Endothelial cell of umbilical vein (primary cell): ENCODE measurements at places on chromosomes 4 and X. TPM values are rescaled to one million over a fixed set of nuclear protein-coding genes. Genes with fewer than 3 reads are reported as not detected.

UCP1 gene
- total RNA-seq: not detected in 2 replicates

GRCh38 chr4:53730031-53730805 lies 138.9 kb upstream of the LNX1 start:
- peaks cover 13% of the 10 kb centered on the region for H3K4me1 ChIP-seq
- H3K4me3 ChIP-seq: no peak overlapping the region
- DNase-seq: no peak
- no peak overlapping the region for H3K27ac ChIP-seq
- no peaks in the 10 kb centered on the region for H3K27me3 ChIP-seq
- no peaks in the 10 kb centered on the region for H3K36me3 ChIP-seq

DNA sequence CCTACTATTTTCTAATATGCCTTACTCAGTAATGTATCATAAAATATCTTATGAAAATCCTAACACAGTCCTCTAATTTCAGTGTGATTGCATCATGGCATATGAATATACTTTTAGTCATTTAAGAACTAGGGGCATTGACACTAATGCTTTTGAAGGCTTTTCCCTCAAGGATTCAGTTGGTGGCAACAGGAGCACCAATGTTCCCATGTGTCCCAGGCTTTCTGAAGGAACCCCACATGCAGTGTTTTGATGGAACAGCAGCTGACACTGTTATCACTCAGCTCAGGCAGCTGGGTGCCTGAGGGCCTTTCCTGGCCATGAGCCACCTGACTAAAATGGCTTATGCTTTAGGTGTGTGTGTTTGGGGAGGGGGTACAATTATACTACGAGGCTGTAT lies 348.3 kb downstream of the ARHGAP24 start:
- H3K4me3 ChIP-seq: no peak overlapping the region
- no peaks in the 10 kb centered on the region for H3K36me3 ChIP-seq
- no peaks in the 10 kb centered on the region for H3K27me3 ChIP-seq
- H3K27ac ChIP-seq: peak overlapping the region; percentile 67

GRCh38 chr4:158670975-158671664 lies 567 bp downstream of the C4orf46 start:
- peak overlapping the region; percentile 92 for H3K4me3 ChIP-seq
- no peaks in the 10 kb centered on the region for H3K36me3 ChIP-seq
- H3K27ac ChIP-seq: peak overlapping the region; percentile 71

GRCh38 chr4:67571975-67572374 lies 13.4 kb downstream of the STAP1 start:
- no peaks in the 10 kb centered on the region for H3K27me3 ChIP-seq
- H3K4me1 ChIP-seq: no peaks in the 10 kb centered on the region
- no peak overlapping the region for H3K4me3 ChIP-seq
- no peaks in the 10 kb centered on the region for H3K36me3 ChIP-seq

GRCh38 chrX:140355429-140355828 lies 149.4 kb downstream of the SOX3 start:
- DNase-seq: no peak
- H3K36me3 ChIP-seq: no peaks in the 10 kb centered on the region
- no peak overlapping the region for H3K27ac ChIP-seq
- H3K4me3 ChIP-seq: no peak overlapping the region
- H3K27me3 ChIP-seq: no peaks in the 10 kb centered on the region

NMU gene
- 3.7 TPM in 1 of 2 replicates, not detected in the other for total RNA-seq

DNA sequence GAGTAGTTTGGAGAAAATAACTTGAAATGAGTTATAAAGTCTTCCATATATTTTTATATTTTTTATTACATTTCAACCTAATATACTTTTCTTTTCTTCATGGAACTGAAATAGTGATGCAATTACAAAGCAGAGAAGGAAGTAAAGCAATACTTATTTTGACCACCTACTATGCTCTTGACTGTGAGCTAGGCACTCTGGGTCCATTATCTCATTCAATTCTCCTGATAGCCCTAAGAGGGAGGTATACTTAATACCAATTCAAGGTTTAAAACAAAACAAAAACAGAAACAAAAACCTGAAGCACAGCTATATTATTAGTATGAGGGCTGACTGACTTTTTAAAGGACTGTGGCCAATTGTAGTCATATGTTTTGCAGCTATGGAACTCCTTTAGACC lies 193.5 kb downstream of the MAD2L1 start:
- DNase-seq: no peak
- H3K27ac ChIP-seq: no peak overlapping the region
- no peaks in the 10 kb centered on the region for H3K4me1 ChIP-seq
- no peaks in the 10 kb centered on the region for H3K36me3 ChIP-seq

FMR1NB gene
- not detected in 2 replicates for total RNA-seq

GRCh38 chr4:125060376-125060775 lies 254.4 kb upstream of the FAT4 start:
- no peak overlapping the region for H3K27ac ChIP-seq
- H3K36me3 ChIP-seq: no peaks in the 10 kb centered on the region
- no peak for DNase-seq
- H3K27me3 ChIP-seq: no peaks in the 10 kb centered on the region

SSX4B gene
- not detected in 2 replicates for total RNA-seq

PROM1 gene
- 1.7 TPM in 1 of 2 replicates, not detected in the other for total RNA-seq

DNA sequence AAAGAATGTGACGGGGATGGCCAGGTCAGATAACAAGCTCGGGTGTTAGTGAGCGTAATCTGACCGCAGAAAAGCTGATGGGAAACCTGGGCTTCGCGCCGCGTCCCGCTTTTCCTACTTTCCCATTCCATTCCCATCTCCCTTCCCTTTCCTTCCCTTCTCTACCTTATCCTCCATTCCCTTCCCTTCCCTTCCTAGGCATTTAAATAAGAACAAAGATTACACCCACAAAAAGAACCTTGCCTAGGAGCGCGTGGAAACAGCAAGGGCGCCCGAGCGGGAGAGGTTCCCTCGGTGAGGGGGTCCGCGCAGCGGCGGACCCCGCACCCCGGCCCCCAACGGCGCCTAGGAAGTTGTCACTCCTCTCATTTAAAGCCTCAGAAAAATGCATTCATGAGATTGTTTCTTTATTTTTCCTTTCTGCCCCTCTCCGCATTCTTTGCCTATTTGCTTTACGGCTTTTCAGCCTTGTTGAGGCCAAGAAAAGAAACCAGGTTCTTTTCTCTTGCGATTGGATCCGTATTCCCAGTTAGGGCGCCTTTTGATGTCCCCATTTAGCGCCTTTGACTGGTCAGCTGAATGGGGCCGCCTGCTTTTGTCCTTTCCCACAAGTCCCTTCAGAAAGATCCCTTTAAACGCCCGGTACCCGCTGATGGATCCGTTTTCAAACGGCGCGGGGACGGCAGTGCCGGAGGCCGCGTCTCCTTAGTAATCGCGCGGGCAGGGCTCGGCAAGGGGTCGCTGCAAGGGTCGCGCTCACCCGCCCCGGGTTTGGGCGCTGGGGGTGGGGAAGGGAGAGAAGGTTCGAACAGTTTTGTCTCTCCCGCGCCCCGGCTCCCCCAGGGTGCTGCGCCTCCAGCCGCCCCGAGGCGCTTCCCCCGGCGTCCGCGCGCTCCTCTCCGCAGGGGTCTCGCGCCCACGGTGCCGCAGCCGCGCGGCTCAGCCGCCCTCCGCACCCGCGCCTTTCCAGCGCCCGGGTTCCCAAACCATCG lies 54.1 kb upstream of the TMEM33 start:
- H3K27ac ChIP-seq: no peak overlapping the region
- H3K27me3 ChIP-seq: peaks cover 91% of the 10 kb centered on the region
- peaks cover 6% of the 10 kb centered on the region for H3K4me1 ChIP-seq
- no peaks in the 10 kb centered on the region for H3K36me3 ChIP-seq
- no peak overlapping the region for H3K4me3 ChIP-seq

DNA sequence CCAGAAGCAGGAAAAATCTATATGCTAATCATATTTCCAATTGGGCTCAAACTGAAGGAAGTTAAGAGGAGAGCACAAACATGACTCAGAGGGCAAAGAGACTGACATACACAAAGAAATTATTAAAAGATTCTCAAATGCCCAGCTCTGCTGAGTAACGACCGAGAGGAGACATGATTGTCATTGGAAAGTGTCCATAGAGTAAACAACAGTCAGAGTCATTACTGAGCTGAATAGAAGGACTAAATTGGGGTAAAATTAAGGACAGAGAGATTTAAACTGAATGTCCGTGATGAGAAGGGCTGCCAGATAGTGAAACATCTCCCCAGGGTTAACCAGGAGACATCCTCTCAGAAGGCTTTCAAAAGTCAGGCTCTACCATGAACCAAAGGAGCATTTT lies 111.2 kb upstream of the GALNT7 start:
- H3K27ac ChIP-seq: peak overlapping the region; percentile 74
- no peaks in the 10 kb centered on the region for H3K36me3 ChIP-seq
- no peaks in the 10 kb centered on the region for H3K27me3 ChIP-seq
- peak; percentile 55 for DNase-seq
- H3K4me1 ChIP-seq: peaks cover 28% of the 10 kb centered on the region

DMRTC1 gene
- total RNA-seq: not detected in 2 replicates

ARHGAP36 gene
- not detected in 2 replicates for total RNA-seq

ZNF732 gene
- total RNA-seq: 1.3 and 3.1 TPM in 2 replicates

PIN4 gene
- total RNA-seq: 9.9 and 10.4 TPM in 2 replicates

NPY1R gene
- not detected in 2 replicates for total RNA-seq

GNRHR gene
- not detected in 2 replicates for total RNA-seq

- H3K27me3 ChIP-seq: peaks cover 98% of the 10 kb centered on the region
- H3K4me1 ChIP-seq: no peaks in the 10 kb centered on the region
- no peak overlapping the region for H3K27ac ChIP-seq
- H3K4me3 ChIP-seq: no peak overlapping the region
These were observed 6.9 kb upstream of the HAND2 start for GRCh38 chr4:173536808-173537429.

DNA sequence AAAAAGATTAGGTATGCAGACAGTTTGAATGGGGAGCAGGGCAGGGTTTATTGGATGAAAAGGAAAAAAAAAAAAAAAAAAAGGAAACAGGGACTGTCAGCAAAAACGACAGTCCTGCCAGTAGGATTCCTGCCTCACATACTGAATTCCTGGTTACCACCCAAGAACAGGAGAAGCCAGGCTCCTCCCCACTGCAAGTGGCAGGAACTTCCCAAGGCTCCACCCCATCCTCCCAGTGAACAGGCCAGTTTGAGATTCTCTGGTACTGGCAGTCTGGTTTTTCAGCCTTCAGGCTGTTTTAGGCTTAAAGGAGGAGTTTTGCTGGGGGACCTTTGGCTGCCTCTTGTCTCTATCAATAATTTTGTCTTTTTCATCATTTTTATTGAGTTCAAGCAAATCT lies 360.0 kb upstream of the CXorf51A start:
- no peak overlapping the region for H3K27ac ChIP-seq
- no peaks in the 10 kb centered on the region for H3K27me3 ChIP-seq
- no peak for DNase-seq
- H3K4me3 ChIP-seq: no peak overlapping the region
- no peaks in the 10 kb centered on the region for H3K36me3 ChIP-seq
- H3K4me1 ChIP-seq: no peaks in the 10 kb centered on the region

USP17L5 gene
- not detected in 2 replicates for total RNA-seq

DNA sequence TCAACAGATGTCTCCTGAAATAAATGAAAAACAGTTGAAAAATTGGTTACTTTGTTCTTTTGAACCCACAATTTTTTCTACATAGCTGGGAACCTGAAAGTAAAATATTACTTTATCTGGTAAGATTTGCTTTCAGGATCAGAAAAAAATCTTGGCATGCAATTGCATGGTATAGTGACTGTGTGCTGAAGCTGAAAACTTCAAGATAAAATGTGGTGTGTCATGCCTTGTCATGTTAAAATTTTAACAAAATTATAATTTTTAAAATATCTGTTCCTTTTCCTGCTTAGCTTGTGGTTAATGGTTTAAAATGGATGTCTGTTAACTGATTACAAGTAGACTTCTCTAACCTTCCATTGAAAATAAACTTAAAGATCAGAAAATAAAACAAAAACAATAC lies 904.8 kb downstream of the PDHA2 start:
- H3K4me1 ChIP-seq: no peaks in the 10 kb centered on the region
- no peaks in the 10 kb centered on the region for H3K27me3 ChIP-seq
- H3K27ac ChIP-seq: no peak overlapping the region
- no peak for DNase-seq

DNA sequence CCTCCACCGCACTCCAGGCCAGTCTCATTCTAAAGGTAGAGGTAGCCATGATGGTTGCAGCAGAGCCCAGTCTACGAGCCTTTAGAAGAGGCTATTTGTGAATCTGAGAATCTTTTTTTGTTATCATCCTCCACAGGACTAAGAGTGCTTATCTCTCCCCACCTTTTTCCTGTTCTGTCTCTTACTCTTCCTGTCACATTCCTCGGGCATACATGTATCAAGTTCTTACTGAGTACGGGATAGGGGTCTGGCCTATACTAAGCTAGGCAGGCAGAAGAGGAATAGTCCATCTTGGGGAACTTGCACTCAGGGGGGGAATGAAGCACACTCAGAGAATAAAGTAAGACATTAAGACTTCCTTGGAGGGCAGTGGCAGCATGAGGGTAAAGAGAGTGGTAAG lies 25.7 kb downstream of the LAS1L start:
- no peaks in the 10 kb centered on the region for H3K27me3 ChIP-seq
- peaks cover 6% of the 10 kb centered on the region for H3K4me1 ChIP-seq
- no peaks in the 10 kb centered on the region for H3K36me3 ChIP-seq
- DNase-seq: peak; percentile 11

DNA sequence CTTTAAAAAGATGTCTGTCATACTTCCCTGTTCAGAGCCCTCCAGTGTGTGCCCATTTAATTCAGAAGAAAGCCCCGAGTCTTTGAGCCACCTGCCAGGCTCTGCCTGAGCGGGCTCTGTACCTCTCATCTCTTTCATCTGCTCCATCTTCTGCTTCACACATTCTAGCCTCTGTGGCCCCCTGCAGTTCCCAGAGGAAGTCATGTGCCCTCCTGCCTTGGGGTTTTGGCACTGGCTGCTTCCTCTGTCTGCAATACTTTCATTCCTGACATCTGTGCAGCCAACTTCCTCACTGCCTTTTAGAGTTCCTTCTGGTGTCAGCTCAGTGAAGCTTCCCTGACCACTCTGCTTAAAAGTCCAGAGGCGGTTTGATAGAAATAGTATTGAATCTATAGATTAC lies 6.2 kb upstream of the STK32B start:
- no peaks in the 10 kb centered on the region for H3K36me3 ChIP-seq
- no peaks in the 10 kb centered on the region for H3K27me3 ChIP-seq
- peak overlapping the region; percentile 26 for H3K27ac ChIP-seq

GRCh38 chrX:117834076-117834475 lies 282.5 kb downstream of the KLHL13 start:
- H3K4me1 ChIP-seq: no peaks in the 10 kb centered on the region
- H3K27ac ChIP-seq: no peak overlapping the region
- no peaks in the 10 kb centered on the region for H3K27me3 ChIP-seq
- no peak overlapping the region for H3K4me3 ChIP-seq
- H3K36me3 ChIP-seq: no peaks in the 10 kb centered on the region
- DNase-seq: no peak

MGARP gene
- total RNA-seq: 16.2 and 25.9 TPM in 2 replicates

DNA sequence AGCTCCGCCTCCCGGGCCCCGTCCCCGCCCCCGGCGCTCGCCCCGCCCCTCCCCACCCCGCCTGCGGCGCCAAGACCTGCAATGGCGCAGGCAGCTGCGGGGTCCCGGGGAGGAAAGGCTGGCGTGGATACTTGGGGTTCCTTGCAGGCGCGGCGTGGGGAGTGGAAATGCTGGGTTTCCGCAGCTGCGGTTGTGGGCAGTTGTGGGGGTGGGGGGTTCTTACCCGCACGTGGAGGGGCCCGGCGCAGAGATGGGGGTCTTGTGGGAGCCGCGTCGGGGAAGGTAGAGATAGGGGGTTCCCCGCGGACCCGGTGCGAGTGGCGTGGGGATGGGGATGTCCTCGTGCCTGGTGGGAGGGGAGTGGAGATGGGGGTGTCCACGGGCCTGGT lies 680 bp upstream of the ASMTL start:
- H3K27me3 ChIP-seq: no peaks in the 10 kb centered on the region
- H3K36me3 ChIP-seq: no peaks in the 10 kb centered on the region
- peak overlapping the region; percentile 73 for H3K4me3 ChIP-seq
- no peak for DNase-seq
